Inflammatory macrophage (primary cell): ENCODE measurements at places on chromosomes 11 and 22.

DNA sequence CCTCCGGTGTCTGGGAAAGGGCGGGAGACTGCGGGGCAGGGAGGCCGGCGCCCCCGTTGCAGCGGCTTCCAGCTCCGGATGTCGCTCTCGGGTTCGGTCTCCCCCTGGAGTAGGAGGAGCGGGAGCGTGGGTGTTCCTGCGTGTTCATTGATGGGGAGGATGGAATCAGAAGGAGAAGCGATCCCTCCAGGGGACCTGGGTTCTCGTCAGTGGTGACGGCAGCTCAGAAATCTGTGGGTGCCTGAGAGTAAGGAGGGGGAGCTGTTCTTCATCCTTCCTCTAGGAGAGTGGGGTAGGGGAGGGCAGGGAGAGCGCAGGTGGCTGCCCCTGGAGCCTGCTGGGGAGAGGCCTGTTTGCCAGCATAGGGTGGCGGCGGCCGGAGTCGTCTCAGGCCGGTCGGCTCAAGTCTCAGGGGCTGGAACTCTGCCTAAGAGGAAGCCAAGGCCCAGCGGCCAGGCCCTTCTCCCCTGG is 1.1 kb downstream of the UBASH3B start:
- DNase-seq, result peak; percentile 37

DNA sequence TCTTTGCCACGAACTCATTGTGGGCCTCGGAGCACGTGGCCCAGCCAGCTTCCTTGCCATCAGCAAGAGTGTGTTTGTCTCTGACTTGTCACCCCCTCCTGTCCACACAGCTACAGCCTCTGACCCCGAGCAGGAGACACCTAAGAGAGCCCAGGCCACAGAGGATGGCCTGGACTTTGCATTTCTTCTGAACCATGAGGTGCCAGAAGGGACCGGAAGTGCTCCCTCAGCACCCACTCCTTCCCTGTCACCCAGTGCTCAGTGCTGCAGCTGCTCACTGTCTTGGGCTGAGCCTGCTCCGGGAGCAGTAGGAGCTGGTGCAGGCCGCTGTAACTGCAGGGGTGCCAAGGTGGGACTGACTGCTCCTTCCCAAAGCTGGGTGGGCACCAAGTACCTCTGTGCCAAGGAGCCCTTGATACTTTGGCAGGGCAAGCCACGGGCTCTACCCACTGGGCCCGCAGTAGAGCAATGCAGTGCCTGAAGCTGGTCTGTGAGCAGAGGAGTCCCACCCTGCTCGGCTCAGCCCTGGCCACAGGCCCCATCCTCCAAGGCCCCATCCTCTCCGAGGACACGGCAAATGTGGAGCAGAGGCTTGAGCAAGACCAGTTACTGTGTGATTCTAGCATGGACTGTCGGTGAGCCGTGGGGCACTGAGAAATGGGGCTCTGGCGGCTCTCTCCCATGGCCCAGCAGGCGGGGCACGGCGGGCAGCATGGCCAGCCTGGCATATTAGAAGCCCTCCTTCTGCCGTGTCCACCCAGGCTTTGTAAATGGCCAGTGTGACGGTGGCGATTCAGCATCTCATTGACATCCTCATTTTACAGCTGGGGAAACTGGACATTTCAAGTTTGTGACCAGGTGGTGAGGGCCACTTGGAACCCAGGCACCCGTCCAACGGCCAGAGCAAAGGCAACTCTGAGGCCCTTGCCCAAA is 6.3 kb downstream of the GRK2 start:
- peak; percentile 36 for DNase-seq

DNA sequence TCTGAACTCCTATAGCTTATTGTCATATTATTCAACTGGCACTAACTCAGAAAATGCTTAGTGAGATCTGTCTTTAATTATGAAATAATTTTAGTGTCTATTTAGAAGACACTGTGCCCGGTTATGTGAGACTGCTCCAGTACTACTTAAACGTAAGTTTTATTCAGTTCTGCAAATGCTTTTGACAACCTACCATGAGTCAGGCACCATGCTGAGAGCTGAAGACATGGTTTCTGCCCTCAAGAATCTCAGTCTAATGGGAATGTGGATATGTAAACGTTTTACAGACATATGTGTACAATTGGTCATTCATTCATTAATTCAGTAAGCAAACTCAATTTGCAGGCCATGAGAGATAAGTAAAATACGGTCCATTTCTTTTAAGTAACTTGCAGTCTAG is 40.0 kb downstream of the DCUN1D5 start:
- DNase-seq, result no peak

GRCh38 chr22:30985561-30986208 is 16.6 kb downstream of the TUG1 start:
- DNase-seq, result no peak

GRCh38 chr22:35634015-35634414 is 14.2 kb upstream of the APOL6 start:
- peak; percentile 46 for DNase-seq

- DNase-seq, result no peak
These were observed 4.8 kb upstream of the SLC39A13 start for GRCh38 chr11:47403571-47403970.

GRCh38 chr11:35800970-35801953 is 138.7 kb downstream of the TRIM44 start:
- peak; percentile 9 for DNase-seq

DNA sequence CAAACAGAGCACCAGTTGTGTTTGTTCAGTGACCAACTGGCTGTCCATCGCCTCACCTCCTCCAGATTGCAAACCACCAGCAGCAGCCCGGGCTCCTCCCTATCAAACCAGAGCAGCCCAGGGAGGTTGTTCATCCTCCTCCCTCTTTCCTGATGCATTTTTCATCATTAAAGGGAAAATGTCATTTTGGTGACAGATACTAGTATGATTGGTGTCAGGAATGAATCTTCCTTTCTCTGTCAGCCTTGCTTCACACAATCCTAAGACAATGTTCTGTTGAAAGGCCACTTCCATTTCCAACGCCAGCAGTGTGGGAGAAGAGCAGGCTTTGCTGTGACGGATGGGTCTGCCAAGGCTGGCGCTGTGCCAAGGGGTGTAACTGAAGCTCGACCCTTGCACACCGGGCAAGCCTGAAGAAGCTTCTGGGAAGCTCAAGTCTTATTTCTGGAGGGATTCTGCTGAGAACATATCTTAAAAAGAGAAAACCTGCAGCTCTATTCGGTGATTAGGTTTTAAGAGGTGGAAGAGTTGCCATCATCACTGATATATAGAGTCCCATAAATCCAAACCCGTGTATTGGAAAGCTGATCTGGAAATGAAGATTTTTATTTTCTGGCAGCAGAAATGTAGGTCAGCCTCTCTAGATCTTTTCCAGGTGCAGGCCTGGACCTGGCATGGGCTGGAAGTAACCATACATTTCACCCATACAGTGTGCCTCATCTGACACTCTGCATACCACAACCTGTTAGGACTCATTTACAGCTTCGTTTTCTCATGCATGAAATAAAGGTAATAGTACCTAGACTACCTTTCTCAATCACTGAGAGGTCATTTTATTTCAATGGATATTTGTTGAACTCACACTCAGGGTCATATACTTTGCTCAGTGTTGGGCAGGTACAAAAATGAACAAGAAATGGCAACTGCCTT is 524.5 kb downstream of the NTM start:
- no peak for DNase-seq

- DNase-seq, result no peak
These were observed 80.3 kb downstream of the LRRC32 start for GRCh38 chr11:76589964-76590950.

- peak; percentile 24 for DNase-seq
These were observed 11.0 kb downstream of the DDB2 start for GRCh38 chr11:47225552-47226400.
